ENCODE measurements at places on chromosomes 12 and 14.

- DNase-seq: no peak
Measured at GRCh38 chr14:91424813-91425530, 7.4 kb upstream of the CCDC88C start.

DNA sequence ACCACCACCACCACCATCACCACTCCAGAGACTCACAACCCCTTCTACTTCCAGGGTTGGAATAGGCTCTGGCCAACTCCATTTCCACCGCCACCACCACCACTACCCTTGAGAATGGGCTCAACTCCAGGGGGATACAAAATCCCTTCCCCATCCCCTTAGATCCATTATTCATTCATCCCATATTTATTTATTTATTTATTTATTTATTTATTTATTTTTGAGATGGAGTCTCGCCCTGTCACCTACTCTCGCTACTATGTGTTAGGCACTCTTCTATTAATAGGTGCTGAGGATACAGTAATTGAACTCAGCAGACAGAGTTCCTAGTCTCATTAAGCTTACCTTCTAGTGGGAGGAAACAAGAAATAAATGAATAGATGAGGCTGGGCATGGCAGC lies 4.8 kb upstream of the ADCY6 start:
- DNase-seq: no peak

- no peak for DNase-seq
Measured at GRCh38 chr12:121776190-121777098, 17.0 kb downstream of the RHOF start.

DNA sequence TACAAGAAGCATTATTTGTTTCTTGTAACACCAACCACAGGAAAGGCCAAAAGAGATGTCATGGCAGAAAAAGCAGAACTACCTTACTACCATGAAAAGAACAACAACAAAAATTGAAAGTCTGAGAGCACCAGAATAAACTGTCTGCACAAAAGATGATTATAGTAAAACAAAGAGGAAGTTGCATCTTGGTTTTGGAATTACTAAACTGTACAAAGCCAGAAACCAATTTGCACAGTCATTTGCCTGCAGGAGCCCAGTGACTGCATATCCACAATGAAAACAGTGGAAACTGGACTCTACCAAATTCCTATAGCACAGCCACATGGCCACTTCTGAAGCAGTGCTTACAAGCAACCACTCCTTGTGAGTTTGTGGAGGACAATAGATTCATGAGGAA lies 276.2 kb downstream of the SSPN start:
- DNase-seq: peak; percentile 26

DNA sequence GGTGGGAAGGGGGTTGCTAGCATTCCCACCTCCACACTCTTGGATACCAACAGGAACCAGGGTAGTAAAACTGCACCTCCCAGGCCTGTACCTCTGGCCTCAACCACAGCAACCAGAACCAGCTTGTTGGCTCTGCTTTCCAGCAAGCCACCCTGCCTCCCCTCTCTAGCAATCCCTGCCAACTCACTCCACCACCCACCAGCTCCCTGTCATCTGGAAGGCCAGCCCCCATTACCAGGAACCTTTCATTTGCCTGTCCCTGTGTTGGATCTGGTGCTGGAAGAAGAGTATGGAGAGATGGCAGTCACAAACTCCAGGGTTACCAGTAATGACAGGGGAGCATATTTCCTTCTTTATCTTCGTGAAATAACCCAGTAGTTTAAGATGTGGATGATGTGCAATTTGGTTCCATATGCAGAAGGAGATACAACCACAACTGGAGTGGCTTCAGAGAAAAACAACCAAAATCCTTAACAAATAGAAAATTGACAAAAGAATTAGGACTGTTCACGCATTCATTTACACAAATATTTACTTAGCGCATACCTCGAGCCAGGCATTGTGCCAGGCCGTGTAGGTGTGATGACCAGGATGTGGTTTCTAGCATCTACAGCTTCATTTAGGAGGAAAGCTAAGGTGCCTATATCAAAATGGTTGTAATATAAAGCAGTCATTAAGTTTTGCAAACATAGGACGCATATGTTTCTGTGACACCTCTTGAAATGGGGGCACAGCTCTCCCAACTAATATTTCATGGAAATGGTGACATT lies 3.4 kb downstream of the B4GALNT3 start:
- no peak for DNase-seq

DNA sequence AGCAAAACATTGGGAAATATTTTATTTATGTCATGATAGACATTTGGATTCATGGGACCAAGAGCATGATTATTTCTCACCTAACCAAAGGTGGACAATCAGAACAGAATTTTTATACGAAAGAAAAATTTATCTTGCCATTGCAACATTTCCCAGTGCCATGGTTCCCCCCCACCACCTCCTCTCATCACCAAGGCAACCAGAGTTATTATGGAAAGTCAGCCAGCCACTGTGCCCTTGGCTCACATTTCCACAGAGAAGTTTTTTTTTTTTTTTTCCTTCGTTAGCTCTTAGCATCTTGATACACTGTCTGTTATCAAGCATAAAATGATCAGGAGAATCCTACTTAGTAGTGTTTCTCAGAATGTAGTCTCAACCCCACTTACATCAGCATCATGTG lies 176.4 kb upstream of the TMTC1 start:
- no peak for DNase-seq

- DNase-seq: no peak
Measured at GRCh38 chr12:108881953-108882352, 2.1 kb downstream of the DAO start.

- no peak for DNase-seq
Measured at GRCh38 chr12:53592426-53592825, 33.8 kb downstream of the ATF7 start.

DNA sequence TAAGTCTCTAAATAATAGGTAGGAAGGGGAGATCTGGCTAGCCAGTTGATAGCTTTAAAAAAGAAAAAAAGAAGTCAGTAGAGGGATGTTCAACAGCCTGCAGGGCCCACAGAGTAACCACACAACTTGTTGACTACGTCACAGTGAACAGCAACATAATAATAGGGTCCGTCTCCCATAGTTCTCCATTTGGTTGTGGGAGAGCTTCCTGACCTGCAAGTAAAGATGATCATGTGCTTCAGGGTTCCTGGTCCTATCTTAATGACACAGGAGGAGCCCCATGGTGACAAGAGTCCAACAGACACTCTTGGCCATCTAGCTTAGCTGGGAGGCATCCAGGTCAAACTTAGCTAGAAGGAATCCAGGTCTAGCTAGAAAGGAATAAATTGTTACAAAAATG lies 36.2 kb downstream of the FGD6 start:
- no peak for DNase-seq

DNA sequence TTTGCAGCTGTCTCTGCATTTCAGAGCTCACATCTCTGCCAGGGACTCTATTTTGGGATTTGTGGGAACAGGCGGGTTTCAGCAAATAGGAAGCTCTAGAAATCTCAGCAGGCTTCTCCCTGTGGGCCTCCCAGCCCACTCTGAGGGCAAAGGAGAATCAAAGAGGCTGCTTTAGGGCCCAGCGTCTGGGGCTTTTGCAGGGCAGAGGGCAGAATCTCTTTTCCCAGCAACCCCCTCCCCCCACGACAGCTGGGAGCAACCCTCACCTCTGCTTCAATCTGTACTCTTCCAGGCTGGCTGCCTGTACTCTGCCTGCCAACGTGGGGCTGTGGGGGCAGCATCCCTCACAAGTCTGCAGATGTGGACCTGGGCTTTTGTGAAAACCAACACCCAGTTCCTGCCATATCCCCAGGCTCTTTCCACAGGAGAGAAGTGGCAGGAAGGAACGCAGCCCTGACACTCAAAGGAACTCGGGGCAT lies 529.6 kb upstream of the TBX3 start:
- DNase-seq: no peak

- DNase-seq: no peak
Measured at GRCh38 chr14:67984274-67984673, 164.7 kb downstream of the RAD51B start.

- no peak for DNase-seq
Measured at GRCh38 chr14:49905989-49906388, 13.1 kb downstream of the ARF6 start.

DNA sequence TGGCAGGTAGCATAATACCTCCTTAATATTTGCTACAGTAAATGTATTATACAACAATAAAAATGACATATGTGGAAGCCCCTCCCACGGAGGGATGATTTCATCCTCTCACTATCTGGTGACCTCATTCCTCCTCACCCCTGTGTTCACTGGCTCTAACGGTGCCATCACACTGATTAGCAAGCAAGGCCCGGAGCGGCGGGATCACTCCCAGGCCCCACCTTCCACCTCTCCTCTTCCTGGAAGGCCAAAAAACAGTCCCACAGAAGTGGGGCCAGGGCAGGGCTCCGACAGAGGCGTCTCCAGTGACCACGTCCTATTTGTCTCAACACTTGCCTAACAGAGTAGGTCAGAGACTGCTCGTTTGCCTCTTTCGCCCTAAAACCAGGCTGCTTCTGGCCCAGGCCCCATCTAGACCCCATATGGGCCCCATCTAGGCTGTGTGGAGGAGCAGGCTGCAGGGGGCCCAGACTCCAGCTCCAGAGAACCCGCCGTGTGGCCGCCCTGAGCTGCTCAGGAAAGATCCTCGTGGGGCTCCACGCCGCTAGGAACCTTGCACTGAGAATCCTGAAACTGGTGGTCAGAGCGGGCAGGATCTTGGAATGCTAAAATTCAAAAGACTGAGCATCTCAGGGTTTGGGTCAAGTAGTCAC lies 3.7 kb downstream of the SELPLG start:
- no peak for DNase-seq

DNA sequence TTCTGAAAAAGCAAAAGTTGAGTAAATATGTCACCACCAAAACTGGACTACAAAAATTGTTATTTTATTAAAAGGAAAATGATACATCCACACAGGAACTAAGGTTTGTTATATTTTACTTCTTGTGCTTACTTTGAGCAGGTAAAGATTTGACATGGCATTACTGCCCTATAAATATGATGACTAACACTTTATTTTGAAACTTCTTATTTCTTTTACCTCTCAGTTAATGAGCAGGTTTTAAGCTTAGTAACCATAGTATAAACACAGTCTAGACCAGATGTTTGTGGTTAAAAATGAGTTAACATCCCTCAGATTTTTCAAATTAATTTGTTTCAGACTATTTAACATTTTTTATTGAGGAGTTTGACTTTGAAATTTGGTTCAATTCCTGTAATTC lies 862.5 kb upstream of the USP15 start:
- no peak for DNase-seq

GRCh38 chr14:94098326-94098992 lies 12.1 kb upstream of the IFI27 start:
- DNase-seq: no peak

DNA sequence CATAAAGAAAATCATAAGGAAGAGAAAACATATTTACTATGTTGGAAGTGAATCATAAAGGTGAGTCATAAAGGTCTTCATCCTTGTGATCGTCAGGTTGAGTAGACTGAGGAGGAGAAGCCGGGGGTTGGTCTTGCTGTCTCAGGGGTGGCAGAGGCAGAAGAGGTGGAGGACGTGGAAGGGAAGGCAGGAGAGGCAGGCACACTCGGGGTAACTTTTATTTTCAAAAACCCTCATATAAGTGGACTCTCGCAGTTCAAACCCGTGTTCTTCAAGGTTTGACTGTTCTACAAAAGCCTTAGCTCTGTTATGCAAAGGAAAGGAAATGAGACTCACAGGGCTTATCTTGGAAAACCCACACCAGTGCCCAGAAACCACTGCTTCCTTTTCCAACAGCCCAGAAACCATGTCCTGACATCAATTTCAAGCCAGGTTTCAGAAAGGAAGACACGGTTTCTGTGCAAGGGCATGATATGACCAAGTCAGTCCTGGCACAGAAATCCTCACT lies 14.0 kb downstream of the SMCO2 start:
- DNase-seq: no peak

- no peak for DNase-seq
Measured at GRCh38 chr12:108204117-108204987, 75.3 kb downstream of the WSCD2 start.

DNA sequence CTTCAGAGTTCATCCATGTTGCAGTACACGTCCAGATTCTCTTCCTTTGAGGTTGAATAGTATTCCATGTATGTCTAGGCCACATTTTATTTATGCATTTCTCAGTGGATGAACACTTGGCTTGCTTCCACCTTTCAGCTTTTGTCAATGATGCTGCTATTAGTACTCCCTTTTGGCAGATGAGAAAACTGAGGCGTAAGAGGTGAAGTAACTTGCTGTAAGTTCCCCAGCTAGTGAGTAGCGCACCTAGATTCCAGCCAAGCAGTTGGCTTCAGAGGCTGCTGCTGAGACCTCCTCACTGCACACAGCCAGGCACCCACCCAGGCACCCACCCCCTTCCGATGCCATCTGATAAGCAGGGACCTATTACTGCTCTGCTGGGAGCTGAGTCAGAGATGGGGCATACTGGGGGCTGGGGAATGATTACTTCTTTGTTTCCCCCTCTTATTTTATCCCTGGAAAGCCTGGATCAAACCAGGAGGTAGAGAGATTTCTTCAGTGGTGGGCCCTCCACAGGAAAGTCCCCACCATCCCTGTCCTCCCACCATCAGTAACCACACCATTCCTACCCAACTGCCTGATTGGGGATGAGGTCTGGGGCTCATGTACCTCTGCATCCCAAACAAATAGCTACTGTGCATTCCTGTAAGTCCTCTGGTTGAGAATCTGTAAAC lies 234.6 kb downstream of the PCNX1 start:
- peak; percentile 31 for DNase-seq

GRCh38 chr14:54837508-54838149 lies 65.0 kb downstream of the GCH1 start:
- no peak for DNase-seq

DNA sequence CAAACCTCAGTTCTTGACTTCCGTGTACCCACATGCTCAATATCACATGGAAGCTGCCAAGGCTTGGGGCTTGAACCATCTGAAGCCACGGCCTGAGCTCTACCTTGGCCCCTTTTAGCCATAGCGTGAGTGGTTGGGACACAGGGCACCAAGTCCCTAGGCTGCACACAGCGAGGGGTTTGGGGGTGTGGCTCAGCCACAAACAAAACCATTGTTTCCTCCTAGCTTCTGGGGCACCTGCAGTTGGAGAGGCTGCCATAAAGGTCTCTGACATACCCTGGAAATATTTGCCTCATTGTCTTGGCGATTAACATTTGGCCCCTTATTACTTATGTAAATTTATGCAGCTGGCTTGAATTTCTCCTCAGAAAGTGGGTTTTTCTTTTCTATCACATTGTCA lies 628.6 kb downstream of the NRXN3 start:
- DNase-seq: no peak

- no peak for DNase-seq
Measured at GRCh38 chr12:76428117-76428516, 79.9 kb upstream of the BBS10 start.

DNA sequence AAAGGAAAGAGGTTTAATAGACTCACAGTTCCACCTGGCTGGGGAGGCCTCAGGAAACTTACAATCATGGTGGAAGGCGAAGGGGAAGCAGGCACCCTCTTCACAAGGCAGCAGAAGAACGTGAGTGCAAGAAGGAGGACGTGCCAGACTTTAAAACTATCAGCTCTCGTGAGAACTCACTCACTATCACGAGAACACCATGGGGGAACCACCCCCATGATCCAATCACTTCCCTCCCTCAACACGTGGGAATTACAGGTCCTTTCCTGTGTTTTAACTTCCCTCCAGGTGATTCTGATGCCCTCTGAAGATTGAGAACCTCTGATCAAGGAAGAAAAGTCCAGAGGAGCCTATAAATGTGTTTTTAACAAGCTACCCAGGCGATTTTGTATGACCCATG lies 358.7 kb downstream of the MED13L start:
- DNase-seq: no peak

GRCh38 chr12:57772429-57773322 lies at the start of gene EEF1AKMT3:
TSS of gene EEF1AKMT3 (plus strand) at chr12:57772614. CDS start at chr12:57772725, 111 bp downstream.
- no peak for DNase-seq

Measured in astrocyte of the cerebellum (primary cell).